ENCODE measurements at places on chromosomes 12 and 14. TPM values are rescaled to one million over a fixed set of nuclear protein-coding genes. Genes with fewer than 3 reads are reported as not detected.

DNA sequence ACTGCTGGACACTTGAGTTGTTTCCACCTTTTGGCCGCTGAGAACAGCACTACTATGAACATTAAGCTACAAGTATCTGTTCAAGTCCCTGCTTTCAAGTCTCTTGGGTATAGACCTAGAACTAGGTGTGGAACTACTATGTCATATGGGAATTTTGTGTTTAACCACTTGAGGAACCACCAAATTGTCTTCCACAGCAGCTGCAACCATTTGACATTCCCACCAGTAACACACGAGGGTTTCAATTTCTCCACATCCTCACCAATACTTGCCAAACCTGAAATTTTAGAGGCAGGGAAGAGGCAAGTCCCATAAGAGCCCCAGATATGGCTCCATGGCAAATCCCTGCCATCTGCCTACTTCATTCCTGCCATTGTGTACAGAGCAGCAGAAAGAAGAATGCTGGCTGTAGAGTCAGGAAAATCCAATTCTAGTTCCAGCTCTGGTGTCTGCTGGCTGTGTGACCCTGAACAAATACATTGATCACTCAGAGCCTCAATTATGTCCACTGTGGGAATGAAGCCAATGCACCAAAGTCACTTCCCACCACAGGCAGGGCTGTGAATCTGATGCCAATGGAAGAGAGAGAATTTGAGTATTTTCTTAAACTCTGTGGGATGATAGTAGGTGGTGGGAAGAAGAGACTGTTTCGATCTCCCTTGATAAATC is 17.8 kb downstream of the PITPNM2 start:
- no peak for DNase-seq

The LRRK2 gene
- 6.9 TPM for total RNA-seq

- no peak for DNase-seq
Measured at GRCh38 chr12:24175284-24175683, 225.8 kb upstream of the SOX5 start.

The TSPAN19 gene
- total RNA-seq = not detected

GRCh38 chr14:65304239-65304638 is 108.3 kb upstream of the FUT8 start:
- DNase-seq = no peak

The TMPO gene
- total RNA-seq = 175 TPM

DNA sequence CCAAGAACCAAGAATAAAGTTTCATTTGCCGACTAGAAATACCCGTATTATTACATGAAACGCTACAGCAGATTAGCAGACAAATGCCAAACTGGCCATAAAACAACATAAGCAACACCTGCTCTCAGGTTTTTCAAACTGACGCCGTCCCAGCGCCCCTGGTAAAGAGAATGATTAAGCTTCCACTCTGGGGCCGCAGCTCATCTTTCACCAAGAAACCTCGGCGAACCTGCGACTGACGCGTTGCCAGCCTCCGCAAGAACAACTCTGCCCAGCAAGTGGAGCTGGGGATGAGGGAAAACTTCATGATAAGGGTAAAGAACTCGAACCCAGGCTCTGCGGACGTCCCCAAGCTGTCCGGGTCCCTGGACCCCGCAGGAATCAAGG is 530 bp downstream of the ARL1 start:
- no peak for DNase-seq

All from liver (tissue), 10 donors.